ENCODE measurements at places on chromosomes 11 and 22. TPM values are rescaled to one million over a fixed set of nuclear protein-coding genes. Genes with fewer than 3 reads are reported as not detected.

Gene TESMIN
- not detected for total RNA-seq

Gene OR52K1
- not detected for total RNA-seq

Gene POTEH
- total RNA-seq: 0.05 TPM

Gene MS4A2
- not detected for total RNA-seq

Gene JHY
- 0.64 TPM for total RNA-seq

Gene MISFA
- total RNA-seq: 8.2 TPM

Gene ARSA
- 14.3 TPM for total RNA-seq

Gene NRIP3
- total RNA-seq: 28.1 TPM

Gene PHOX2A
- not detected for total RNA-seq

- DNase-seq: no peak
These were observed 102.6 kb downstream of the GALNT18 start for GRCh38 chr11:11519184-11519583.

DNA sequence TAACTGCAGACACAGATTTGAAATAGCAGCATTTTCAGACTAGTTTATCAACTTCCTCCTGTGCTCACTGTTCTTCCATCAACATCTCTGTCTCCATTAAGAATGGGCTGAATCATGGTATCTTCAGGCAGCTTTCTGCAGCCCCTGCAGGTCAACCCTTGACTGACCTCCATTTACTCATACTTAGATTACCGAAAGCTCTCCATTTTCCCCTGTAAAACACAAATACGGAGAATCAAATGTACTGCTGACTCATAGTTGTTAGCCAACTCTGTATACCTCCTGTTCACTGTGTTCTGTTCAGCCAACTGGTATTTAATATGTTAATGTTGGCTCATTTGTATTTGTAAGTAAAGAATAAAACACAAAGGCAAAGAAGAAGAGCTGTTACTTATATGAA lies 364.0 kb downstream of the CASP12 start:
- DNase-seq: peak; percentile 11

DNA sequence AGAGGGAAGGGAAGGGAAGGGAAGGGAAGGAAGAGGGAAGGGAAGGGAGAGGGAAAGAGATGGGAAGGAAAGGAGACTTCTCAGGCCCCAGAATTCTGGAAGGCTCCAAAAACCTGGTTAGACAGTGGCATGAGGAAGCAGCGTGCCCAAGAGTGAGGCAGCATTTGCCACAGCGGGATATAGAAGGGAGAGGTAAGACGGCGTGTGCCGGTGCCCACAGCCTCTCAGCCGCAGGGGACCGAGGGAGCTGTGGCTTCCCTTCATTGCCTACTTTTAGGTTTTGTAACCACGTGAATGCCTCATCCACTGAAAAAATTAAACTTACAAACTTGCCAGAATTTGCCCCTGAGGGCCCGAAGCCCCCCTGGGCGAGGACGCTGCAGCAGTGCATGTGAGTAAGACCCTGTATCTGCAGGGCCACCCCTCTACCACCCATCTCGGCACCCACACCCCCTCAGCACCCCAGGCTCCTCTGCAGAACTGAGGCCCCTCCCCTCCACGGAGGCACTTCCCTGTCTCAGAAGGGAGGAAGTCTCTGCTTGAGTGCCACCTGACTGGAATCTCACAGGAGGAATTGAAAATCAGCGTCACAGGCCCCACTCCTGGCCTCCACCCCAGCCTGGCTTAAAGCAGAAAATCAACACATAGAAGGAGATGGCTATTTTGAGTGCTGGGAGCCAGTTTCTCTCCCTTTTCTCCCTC lies 58.1 kb downstream of the LINC01488 start:
- peak; percentile 35 for DNase-seq

- no peak for DNase-seq
These were observed 11.9 kb upstream of the PPP2R1B start for GRCh38 chr11:111778047-111778558.

GRCh38 chr22:39381009-39381755 lies 18.4 kb upstream of the TAB1 start:
- DNase-seq: no peak

DNA sequence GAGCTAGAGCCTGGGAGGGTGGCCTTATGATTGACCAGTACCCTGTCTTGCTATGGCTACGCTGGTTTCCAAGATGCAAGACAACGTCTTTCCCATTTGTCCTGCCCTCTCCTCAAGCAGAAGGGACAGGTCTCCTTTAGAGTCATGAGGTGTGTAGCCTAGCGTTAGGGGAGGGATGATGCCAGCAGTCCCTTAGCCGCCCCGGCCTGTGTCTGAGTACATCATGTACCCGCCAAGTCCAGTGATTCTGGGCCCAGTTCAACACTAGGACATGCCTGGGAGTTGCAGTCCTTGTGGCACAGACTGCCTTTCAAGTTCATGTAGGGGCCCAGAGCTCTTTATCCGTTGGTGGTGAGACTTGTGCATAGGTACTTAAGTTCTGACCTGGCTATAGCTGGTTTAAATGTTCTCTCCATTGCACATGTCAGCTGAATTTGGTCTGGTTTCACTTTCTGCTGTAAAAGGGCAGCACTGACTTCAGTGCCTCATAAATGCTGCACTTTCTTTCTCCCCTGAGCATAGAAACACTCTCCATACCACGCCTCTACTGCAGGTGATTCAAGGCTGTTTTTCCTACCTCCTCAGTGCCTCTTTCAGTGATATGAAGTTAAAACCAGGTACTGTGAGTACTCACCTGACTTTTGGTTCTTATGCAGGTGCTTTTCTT lies 151.1 kb downstream of the METTL15 start:
- DNase-seq: no peak

DNA sequence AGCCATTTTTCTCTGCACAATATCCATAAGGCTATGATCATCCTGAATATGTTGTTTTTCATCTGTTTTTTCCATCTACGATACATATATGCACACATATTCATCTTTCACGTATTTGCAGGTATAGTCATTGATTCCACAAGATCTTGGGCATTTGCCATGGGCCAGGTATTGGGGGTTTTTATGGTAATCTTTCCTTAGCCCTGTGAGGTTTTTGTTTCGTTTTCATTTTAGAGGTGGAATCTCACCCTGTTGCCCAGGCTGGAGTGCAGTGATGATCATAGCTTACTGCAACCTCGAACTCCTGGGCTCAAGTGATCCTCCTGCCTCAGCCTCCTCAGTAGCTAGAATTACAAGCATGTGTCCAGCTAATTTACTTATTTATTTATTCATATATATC lies 20.0 kb downstream of the CD6 start:
- DNase-seq: no peak

DNA sequence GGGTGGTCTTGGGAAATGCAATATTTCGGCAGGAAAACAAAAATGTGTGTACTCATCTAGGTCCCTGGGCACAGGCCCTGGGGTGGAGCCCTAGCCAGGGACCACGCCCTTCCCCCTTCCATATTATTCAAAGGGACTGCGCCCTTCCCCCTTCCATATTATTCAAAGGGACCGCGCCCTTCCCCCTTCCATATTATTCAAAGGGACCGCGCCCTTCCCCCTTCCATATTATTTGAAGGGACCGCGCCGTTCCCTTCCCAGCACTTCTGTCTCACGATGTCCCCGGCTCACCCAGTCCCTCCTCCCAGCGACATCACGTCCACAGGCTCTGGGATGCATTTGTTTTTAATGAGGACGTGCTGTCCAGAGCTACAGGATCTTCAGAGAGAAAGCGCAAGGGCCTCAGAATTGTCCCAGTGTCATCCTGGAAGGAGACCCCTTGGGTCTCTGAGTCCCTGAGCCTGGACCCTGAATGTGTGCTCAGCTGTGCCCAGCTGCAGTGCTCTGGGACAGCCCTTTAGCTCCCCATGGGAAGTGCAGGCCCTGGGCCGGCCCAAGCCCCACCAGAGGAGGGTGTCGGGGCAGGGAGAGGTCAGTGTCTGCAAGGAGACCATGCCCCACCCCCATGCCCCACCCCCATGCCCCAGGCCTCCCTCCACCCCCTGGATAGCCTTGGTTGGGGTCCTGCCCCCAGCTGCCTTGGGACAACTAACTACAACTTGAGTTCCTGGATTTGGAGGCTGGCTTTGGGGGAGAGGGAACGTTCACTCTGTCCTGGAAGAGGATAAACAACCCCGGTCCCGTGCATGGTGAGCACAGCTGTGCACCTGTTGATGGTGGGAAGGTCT lies 810.0 kb downstream of the BRD1 start:
- DNase-seq: no peak

GRCh38 chr11:115521825-115522224 lies 17.6 kb upstream of the CADM1 start:
- DNase-seq: no peak

- peak; percentile 56 for DNase-seq
These were observed 35.7 kb upstream of the KLHL35 start for GRCh38 chr11:75468534-75469340.

DNA sequence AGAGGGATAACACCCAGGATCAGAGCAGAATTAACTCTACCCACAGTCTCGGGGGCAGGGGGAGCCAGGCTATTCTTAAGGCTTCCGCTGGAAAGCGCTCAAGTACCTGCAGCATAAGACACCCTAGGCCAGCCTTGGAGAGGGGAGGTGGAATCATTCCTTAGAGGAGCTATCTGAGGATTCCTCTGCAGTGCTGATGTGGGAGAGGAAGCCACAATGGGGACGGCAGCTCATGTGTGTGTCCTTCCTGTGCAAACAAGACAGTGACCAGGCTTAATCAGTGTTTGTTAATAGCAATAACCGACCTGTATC lies 382.2 kb upstream of the CADM1 start:
- no peak for DNase-seq

- DNase-seq: no peak
These were observed 31.8 kb downstream of the USP35 start for GRCh38 chr11:78220218-78221157.

- no peak for DNase-seq
These were observed 3.2 kb downstream of the ATM start for GRCh38 chr11:108226036-108226435.

GRCh38 chr22:21996175-21996720 lies 13.7 kb upstream of the TOP3B start:
- no peak for DNase-seq

DNA sequence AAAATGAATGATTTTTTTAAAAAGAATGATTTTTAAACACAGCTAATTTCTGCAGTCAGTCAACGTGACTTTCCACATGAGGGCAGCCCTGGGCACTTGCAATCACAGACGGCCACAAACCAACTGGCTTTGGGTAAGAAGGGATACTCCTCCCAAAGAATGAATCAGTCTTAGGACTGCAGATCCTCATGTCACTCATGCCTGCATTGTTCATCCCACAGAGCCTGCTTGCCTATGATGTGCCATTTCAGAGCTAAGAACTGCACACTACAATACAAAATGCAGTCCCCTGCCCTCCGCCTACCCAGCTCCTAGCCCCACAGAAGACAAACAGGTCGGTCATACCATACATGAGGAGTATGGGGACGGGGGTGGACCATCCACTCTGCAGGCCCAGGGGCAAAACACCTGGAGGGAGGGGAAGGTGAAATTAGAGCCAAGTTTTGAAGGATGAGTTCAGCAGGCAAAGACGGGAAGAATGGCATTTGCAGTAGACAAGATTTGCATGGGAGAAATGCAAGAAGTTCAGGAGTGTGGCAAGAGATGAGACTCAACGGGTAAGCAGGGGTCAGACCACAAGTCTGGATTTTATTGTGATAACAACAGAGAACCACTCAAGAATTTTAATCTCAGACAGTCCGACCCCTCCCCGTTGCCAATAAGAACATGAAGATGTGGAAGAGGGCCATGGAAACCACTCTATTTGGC lies 24.7 kb downstream of the PACSIN2 start:
- peak; percentile 77 for DNase-seq

DNA sequence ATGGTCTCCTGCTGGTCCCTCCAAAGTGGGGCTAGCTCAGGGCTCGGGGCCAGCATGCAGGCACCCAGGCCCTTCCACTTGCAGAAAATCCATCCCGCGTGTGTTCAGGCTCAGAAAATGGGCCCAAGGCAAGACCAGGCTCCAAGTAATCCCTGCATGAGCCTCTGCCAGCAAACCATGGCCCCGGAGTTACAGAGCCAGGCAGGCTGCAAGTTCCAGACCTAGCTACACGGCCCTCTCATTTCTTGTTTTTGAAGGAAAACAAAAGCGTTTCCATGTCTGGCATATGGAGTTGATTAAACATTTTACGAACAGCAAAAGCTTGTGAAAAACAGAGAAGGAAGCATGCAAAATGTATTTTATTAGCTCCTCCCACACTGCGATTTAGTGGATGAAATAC lies 29.7 kb downstream of the KIAA0930 start:
- DNase-seq: no peak

DNA sequence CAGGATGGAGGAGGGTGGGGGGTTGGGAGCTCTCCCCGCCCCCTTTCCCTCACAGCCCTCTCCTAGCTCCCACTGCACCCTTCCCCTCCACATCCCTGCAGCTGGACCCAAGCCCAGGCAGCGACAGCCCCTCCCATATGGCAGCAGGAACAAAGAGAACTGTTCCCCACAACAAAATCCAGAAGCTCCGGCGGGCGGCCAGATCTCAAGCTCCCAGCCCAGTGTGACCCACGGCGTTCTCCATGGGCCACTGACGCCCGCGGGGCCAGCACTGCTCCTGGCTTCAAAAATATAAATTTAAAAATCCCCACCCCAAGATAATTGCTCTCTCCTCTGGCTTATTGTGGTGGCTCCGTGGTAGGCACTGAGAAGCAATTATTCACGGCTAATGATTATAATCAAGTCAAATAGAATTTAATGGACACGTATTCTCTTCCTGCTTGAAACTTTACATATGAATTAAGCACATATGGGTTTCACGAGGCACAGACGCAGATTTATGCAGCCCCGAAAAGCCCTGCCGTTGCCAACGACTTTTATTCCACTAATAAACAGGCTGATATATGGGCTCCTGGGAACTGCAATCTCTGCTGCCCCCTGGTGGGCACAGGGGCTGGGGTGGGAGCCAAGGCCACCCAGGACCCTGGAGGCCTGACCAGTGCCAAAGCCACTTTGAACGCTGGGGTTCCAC lies 17.5 kb downstream of the MACROD1 start:
- DNase-seq: peak; percentile 51

DNA sequence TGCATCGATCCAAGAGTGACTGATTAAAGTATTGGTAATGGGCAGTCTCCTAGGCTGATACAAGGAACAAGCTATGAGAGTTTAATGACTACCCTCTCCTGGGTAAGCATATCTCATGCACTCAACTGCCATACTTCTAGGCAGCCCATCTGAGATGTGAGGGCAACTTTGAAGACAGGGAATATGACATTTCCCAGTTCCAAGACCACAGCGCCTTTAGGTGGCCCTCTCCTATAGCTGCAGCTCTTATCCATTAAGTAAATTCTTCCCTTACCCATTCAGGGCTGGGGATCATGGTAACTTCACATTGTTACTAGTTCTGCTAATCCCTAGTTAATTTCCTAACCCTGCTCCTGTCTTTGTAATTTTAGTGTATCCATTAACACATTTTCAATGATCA lies 157.3 kb upstream of the CTSC start:
- no peak for DNase-seq

DNA sequence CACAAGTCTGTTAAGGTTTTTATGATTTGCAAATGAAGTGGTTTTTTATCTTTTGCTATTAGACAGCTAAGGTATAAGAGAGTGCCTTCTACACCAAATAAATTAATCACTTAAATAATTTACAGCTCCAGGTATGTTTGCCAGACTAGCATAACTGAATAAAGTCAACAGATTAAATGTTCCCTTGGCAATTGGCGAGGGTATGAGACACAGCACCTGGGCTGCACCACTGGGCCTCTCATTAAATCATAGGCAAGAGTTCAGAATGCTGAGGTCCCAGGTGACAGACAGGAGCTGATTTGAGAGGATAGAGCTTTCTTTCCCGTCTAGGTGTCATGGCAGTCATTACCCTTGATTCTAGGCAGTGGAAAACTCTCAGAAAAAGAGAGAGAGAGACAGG lies 62.6 kb upstream of the WT1 start:
- no peak for DNase-seq

- no peak for DNase-seq
These were observed 16.0 kb upstream of the SMIM35 start for GRCh38 chr11:118102721-118103261.

Data from A172 (cell line).